ENCODE measurements at places on chromosomes 7 and 10.

DNA sequence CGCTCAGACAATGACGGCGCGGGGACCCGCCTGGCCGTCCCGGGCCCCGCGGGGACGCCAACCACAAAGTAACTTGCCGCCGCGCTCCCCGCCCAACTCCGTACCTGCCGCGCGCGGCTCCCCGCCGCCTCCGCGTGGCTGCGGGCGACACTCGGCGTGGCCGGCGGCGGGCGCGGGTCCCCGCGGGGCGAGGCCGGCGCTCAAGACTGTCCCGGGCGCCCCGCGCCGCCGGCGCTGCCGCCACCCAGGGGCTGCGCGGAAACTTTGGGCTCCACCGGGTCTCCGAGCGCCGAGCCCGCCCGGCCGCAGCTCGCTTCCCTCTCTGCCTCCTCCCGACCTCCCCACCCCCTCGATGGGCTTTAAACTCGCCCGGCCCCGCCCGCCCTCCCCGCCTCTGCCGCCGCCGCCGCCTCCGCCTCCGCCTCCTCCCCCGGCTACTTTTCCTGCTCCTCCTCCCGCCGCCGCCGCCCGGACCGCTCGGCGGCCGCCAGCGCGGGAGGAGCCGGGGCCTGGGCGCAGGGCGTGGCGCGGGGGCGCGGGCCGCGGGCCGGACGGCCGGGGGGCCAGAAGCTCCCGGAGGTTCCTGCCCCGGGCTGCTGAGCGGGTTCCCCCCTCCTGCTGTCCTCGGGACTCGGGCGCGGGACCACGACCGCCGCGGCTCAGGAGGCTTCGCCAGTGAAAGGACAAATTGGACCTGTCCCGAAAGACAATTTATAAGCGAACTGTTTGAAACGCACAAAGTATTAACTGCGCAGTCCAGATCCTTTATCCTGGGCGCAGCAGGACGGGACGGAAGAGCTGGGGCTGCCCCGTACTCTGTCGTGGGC, 10.6 kb upstream of the GRB10 start:
- peak; percentile 53 for DNase-seq

- no peak for DNase-seq
These were observed 35.0 kb downstream of the C10orf105 start for GRCh38 chr10:71684356-71685173.

- no peak for DNase-seq
These were observed 119.8 kb downstream of the ITGB8 start for GRCh38 chr7:20450536-20450935.

DNA sequence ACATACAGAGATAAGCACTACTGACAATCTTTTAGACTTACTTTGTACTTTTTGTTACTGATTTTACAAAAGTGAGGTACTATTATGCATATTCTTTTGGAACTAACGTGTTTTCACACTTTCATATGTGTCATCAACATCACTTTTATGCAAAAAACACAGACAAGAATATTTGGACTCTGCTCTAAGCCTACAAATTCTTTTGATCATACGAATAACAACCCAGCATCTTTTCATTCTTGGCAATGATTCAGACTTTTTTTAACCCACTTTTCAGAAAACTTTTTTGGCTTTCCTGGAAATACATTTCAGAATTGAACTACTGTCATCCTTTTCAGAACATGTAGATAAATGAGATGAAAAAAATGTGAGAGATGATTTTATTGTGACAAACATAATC, 30.2 kb downstream of the USP6NL start:
- no peak for DNase-seq

GRCh38 chr10:117980216-117980615, 66.5 kb downstream of the RAB11FIP2 start:
- DNase-seq: no peak

DNA sequence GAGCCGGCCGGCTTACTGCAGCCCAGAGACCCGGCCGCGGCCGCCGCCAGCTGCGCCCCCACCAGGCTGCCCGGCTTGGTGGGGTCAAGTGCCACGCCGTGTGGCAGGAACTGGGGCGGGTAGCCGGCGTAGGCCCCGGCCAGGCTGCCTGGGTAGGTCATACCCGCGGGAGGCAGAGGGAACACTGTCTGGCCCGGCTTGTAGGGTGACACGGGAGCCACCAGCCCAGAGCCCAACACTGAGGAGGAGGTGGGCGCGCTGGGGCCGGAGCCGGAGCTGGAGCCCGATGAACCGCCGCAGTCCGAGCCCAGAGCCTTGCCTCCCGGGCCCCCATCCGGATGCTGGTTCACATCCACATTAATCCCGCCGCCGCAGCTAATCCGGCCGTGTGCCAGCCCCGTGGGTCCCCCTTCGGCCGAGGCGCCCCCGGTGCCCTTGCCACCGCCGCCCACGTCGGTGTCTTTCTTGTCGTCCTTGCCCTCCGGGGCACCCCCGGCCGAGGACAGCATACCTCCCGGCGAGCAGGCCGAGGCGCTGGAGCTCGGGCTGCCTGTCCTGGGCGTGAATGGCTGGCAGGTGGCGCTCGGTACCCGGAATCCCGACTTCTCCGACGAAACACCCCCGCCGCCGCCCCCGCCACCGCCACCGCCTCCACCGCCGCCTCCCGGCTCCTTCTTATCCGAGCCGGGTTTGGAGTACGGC, 2.0 kb downstream of the ZNF503 start:
- peak; percentile 88 for DNase-seq

GRCh38 chr10:22846294-22846693, 81.6 kb upstream of the ARMC3 start:
- no peak for DNase-seq

DNA sequence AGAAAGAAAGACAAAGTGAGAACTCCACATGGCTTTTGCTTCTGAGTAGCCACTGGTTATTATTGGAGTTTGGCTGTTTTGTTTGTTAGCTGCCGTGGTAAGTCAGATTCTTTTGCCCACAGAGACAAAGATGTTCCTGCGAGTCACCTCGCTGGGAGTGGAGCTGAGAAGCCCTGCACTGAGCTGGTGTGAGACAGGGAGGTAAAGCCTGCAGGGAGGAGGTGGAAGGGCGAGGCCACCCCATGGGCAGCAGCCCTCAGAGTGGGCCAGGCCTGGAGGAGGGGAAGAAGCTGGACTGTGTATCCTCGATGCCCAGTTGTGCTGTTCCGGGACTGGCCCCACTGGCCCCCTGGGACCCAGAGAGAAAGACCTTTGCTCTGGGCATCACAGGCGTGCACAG, 14.3 kb upstream of the NOM1 start:
- no peak for DNase-seq

DNA sequence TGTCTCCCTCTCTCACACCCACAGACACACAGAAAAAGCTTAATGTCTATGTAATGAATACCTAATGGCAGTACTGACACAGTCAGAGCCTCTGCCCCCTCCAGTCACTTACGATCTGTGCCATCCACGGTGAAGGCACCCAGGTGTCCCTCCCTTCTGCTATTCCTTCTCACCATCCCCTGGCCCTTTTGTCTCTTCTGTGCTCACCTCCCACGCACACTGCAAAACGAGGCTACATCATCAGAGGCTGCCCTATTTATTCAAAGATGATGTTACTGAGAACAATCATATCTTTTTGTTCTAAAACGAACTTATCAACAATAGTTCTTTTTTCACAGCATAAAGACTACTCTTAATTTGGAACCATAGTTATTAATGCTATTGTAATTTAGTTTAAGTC, 246.9 kb upstream of the MKLN1 start:
- no peak for DNase-seq

Measured in GM20000 (cell line).